ENCODE measurements at places on chromosomes 2 and 18.

DNA sequence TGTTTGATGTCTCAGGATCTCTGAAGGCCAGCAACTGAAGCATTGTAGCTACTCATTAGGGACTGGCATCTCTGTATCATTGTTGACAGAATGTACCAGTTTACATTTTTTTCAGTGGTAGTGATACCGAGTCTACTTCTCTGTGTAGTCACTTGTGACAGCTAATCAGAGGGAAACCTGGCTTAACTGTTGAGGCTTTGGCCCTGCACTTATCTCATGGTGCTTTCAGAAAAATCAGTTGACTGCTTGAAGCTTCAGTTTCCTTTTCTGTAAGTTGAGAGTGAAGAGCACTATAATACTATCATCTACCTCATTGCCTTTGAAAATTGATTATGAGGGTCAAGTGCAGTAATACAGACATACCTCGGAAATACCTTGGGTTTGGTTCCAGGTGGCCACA is 90.0 kb downstream of the COMMD1 start:
- no peak for DNase-seq

GRCh38 chr18:28112056-28112470 is 64.9 kb downstream of the CDH2 start:
- no peak for DNase-seq

GRCh38 chr2:71965530-71965929 is 182.1 kb downstream of the CYP26B1 start:
- DNase-seq: no peak

- DNase-seq: no peak
Observed at GRCh38 chr2:705971-706511, 28.8 kb upstream of the TMEM18 start.

GRCh38 chr2:240179941-240180666 is 39.6 kb upstream of the OTOS start:
- no peak for DNase-seq
